ENCODE measurements at places on chromosomes 6 and 20.

DNA sequence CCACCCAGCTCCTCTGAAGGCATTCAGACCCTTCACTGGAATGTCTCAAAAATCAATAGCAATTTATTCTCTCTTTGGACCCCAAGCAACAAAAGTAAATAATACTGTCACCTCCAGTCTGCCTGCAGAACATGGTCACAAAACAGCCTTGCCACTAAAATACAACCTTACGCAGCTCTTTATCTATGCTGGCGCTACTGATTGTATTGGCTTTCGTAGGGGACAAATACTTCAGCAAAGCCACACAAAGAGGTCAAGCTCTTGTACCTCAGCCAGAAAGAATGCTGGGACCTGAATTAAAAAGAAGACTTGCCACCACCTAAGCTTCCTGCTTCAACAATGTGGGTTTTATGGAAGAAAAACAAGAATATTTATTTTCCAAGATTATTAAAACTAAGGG lies 57.2 kb downstream of the PRKN start:
- no peak for DNase-seq

- DNase-seq, result no peak
Observed at GRCh38 chr6:79440598-79440997, 96.6 kb downstream of the LCA5 start.

GRCh38 chr20:13819885-13820645 lies 35.2 kb downstream of the NDUFAF5 start:
- no peak for DNase-seq

- DNase-seq, result no peak
Observed at GRCh38 chr20:2751347-2751877, 49.0 kb downstream of the CPXM1 start.

GRCh38 chr6:27321901-27322300 lies 9.8 kb upstream of the POM121L2 start:
- no peak for DNase-seq

All from substantia nigra (tissue), 51 donors.